ENCODE measurements at places on chromosomes 11 and 22.

GRCh38 chr11:9711454-9712307, 47.8 kb downstream of the SWAP70 start:
- DNase-seq = no peak

DNA sequence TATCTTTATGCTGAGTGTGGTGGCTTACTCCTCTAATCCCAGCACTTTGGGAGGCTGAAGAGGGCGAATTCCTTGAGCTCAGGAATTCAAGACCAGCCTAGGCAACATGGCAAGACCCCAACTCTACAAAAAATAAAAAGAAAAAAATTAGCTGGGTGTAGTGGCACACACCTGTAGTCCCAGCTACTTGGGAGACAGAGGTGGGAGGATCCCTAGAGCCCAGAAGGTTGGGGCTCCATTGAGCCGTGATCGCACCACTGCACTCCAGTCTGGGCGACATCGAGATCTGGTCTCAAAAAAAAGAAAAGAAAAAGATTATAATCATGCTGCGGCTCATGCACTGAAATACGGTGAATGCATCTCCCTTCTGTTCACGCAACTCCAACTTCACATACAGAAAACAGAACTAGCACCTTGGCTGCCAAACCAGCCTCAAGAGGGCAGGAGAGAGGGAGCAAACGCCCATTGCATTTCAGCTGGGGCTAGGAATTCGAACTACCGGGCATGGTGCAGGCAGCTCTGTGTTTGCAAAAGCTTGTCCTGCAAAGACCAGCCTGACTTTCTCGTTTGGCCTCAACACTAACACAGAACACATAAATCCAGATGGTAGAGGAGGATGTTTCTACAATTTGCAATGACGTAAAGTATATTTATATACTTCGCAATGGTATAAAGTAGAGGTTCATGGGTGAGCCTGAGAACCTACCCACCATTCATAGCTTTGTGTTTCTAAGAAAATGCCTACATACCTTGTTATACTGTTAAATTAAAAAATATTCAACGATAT, 6.3 kb upstream of the SYNGR1 start:
- peak; percentile 70 for DNase-seq

GRCh38 chr22:38461057-38461413, 6.0 kb upstream of the KCNJ4 start:
- DNase-seq = no peak

DNA sequence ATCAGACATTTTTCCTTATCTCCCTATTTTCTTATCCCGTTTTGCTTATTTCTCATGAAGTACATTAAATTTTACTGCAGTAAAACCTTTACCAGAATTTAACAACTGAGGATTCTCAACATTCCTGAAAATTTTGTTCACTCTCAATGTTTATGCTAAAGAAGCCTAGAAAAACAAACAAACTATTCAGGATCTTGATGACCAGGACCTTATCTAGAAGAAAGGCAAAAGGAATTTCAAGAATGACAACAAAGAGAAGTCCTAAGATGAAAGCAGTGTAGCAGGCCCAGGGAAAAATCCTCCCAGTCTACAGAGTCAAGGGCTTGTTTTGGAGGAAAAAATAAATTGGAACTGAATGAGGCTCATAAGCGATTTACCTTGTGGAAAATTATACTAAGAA, 283.3 kb upstream of the ARHGAP42 start:
- peak; percentile 82 for DNase-seq

GRCh38 chr22:35352214-35353111, 28.4 kb upstream of the HMOX1 start:
- no peak for DNase-seq

DNA sequence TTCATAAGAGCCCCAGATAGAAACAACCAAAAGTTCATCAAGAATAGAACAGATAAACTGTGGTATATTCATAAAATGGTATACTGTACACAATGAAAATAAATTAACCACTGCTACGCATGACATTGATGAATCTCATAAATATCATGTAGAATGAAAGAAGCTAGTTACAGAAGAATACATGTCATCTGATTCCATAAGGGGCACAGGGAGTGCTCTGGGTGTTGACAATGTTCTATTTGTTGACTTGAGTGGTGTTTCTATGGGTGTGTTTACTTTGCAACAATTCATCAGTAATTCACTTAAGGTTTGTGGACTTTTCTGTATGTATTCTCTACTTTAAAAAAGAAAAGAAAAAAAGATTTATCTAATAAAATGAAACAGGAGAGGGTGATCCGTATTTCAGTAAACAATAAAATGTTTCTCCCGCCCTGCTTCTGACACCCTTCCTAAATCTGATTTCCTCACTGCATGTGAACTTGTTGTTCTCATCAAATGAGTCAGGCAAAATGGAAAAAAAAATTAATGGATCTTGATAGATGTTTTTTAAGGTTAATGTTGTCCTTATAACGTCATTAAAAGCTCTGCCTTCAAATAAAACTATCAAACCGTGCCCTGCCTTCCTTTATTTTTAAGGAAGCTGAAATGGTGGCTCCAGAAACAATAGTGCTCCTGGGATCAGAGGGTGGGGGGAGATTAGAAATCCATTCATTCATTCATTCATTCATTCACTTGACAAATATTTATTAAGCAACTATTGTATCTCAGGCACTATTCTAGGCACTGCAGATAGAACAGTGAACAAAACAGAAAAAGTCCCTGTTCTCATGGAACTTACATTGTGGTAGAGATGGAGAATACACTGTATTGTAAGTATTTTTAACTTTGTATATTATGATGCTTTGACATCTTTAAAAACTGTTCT, 77.2 kb upstream of the CD44 start:
- DNase-seq = peak; percentile 27
